ENCODE measurements at places on chromosomes 6 and 20. TPM values are rescaled to one million over a fixed set of nuclear protein-coding genes. Genes with fewer than 3 reads are reported as not detected.

GRCh38 chr20:5928836-5929715 lies 21.3 kb downstream of the TRMT6 start:
- no peak overlapping the region for H3K27ac ChIP-seq
- no peak for DNase-seq
- H3K27me3 ChIP-seq = peaks cover 3% of the 10 kb centered on the region

- no peak for DNase-seq
- no peak overlapping the region for H3K4me3 ChIP-seq
- H3K27me3 ChIP-seq = no peaks in the 10 kb centered on the region
- no peaks in the 10 kb centered on the region for H3K4me1 ChIP-seq
- H3K36me3 ChIP-seq = no peaks in the 10 kb centered on the region
- H3K27ac ChIP-seq = no peak overlapping the region
Observed at GRCh38 chr6:139117734-139118133, 17.1 kb upstream of the HECA start.

GRCh38 chr6:87182321-87182720 lies 27.0 kb downstream of the ZNF292 start:
- no peaks in the 10 kb centered on the region for H3K27me3 ChIP-seq
- no peak for DNase-seq
- H3K36me3 ChIP-seq = no peaks in the 10 kb centered on the region
- peaks cover 7% of the 10 kb centered on the region for H3K4me1 ChIP-seq

GRCh38 chr6:30795549-30796293 lies 51.4 kb upstream of the IER3 start:
- no peaks in the 10 kb centered on the region for H3K27me3 ChIP-seq
- H3K36me3 ChIP-seq = no peaks in the 10 kb centered on the region
- DNase-seq = no peak
- no peak overlapping the region for H3K4me3 ChIP-seq
- H3K4me1 ChIP-seq = peaks cover 4% of the 10 kb centered on the region

GRCh38 chr6:129586815-129587214 lies 123.2 kb downstream of the ARHGAP18 start:
- DNase-seq = no peak
- no peak overlapping the region for H3K4me3 ChIP-seq
- H3K27me3 ChIP-seq = no peaks in the 10 kb centered on the region
- no peaks in the 10 kb centered on the region for H3K4me1 ChIP-seq

Gene ABHD16B
- not detected for total RNA-seq

- H3K36me3 ChIP-seq = peaks cover 20% of the 10 kb centered on the region
- H3K27ac ChIP-seq = no peak overlapping the region
- no peaks in the 10 kb centered on the region for H3K27me3 ChIP-seq
- peaks cover 37% of the 10 kb centered on the region for H3K4me1 ChIP-seq
- no peak for DNase-seq
Observed at GRCh38 chr6:118523216-118523615, 24.9 kb upstream of the PLN start.

Gene TCEA2
- total RNA-seq = 38.9 TPM

Gene LY6G6C
- total RNA-seq = not detected

GRCh38 chr6:44339763-44340625 lies 2.5 kb upstream of the SPATS1 start:
- H3K27me3 ChIP-seq = peaks cover 31% of the 10 kb centered on the region
- no peak for DNase-seq
- no peak overlapping the region for H3K27ac ChIP-seq
- H3K4me1 ChIP-seq = peaks cover 11% of the 10 kb centered on the region

GRCh38 chr6:11146117-11146826 lies 34.7 kb upstream of the ERVFRD-1 start:
- H3K27ac ChIP-seq = no peak overlapping the region
- no peaks in the 10 kb centered on the region for H3K4me1 ChIP-seq
- H3K36me3 ChIP-seq = no peaks in the 10 kb centered on the region
- no peak for DNase-seq
- no peaks in the 10 kb centered on the region for H3K27me3 ChIP-seq

DNA sequence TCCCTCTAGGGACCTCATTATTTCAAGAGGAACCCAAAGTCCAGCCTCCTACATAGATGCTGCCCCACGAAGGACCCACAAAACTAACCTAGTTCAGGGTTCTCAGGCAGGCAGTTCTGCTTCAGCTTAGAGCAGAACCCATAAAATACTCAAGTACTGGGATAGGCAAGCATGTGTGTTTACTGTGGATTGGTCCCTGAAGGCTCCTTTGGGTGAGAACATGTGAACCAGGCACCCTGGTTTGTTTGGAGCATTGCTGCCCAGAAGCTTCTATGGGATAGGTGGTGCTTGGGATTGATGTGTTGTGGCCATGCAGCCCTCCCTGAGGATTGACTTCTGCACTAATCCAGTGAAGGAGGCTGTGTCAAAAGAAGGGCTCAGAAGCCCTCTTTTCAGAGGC lies 14.9 kb upstream of the EFHC1 start:
- no peak overlapping the region for H3K4me3 ChIP-seq
- DNase-seq = no peak
- H3K27me3 ChIP-seq = no peaks in the 10 kb centered on the region

GRCh38 chr6:128111096-128111495 lies 210.2 kb upstream of the THEMIS start:
- H3K27me3 ChIP-seq = no peaks in the 10 kb centered on the region
- DNase-seq = no peak
- H3K4me3 ChIP-seq = no peak overlapping the region

DNA sequence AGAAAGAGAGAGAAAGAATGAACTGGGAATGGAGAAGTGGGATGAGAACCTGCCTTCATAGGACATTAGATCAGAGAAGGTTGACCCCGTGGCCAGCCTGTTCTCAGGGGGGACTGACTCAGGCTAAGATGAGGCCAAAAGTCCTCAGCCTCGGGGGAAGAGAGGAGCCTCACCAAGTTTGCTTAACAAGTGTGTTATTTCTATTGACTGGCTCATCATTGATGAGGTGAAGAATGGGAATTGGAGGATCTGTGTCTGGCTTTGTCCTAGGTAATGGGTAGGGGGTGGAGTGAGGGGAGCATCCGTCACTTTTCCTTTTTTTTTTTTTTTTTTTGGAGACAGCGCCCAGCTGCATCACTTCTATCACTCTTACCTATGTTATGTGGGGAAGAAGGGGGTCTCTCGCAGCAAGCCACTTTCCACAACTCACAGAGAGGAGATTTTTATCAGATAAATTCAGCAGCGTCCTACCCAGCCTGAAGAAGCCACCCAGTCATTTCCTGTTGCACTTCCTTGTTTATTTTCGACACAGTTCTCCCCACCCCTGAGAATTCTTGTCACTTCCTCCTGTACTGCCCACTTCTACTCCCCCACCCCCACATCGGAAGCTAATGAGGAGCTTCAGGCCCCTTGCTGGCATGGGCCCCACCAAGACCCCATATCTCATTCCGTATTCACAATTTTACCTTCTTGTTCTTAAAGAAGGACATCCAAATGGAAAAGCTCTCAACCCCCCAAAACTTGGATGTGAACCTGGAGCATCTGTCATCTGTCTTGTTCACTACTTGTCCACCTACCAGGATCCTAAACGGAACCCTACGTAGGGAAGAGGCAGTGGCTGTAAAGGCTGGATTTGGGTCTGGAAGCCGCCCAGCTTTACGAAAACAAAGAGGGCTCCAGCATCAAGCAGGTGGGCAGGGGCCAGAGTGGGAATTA lies 2.8 kb upstream of the RNASET2 start:
- DNase-seq = no peak
- H3K36me3 ChIP-seq = no peaks in the 10 kb centered on the region
- peak overlapping the region; percentile 68 for H3K27ac ChIP-seq

GRCh38 chr6:14792118-14792955 lies 453.5 kb upstream of the JARID2 start:
- H3K27ac ChIP-seq = no peak overlapping the region
- H3K27me3 ChIP-seq = no peaks in the 10 kb centered on the region
- H3K4me1 ChIP-seq = no peaks in the 10 kb centered on the region
- no peaks in the 10 kb centered on the region for H3K36me3 ChIP-seq
- no peak for DNase-seq

Gene FUT9
- total RNA-seq = not detected

Gene NOX3
- not detected for total RNA-seq

- H3K27ac ChIP-seq = no peak overlapping the region
- H3K27me3 ChIP-seq = peaks cover 11% of the 10 kb centered on the region
- DNase-seq = no peak
- no peak overlapping the region for H3K4me3 ChIP-seq
- H3K36me3 ChIP-seq = no peaks in the 10 kb centered on the region
- H3K4me1 ChIP-seq = peaks cover 17% of the 10 kb centered on the region
Observed at GRCh38 chr20:16007164-16007563, 566.1 kb downstream of the KIF16B start.

Gene GINM1
- 52.0 TPM for total RNA-seq

Gene RCAN2
- total RNA-seq = 312 TPM

GRCh38 chr6:137709424-137710236 lies 157.4 kb upstream of the TNFAIP3 start:
- H3K4me3 ChIP-seq = no peak overlapping the region
- H3K36me3 ChIP-seq = no peaks in the 10 kb centered on the region
- DNase-seq = no peak

Gene MOG
- 14.7 TPM for total RNA-seq

Gene HFE
- 3.4 TPM for total RNA-seq

Gene BMP6
- 5.2 TPM for total RNA-seq

Gene RGS17
- total RNA-seq = 0.16 TPM

GRCh38 chr6:109434456-109434855 lies 6.0 kb downstream of the PPIL6 start:
- peaks cover 10% of the 10 kb centered on the region for H3K4me1 ChIP-seq
- no peak overlapping the region for H3K27ac ChIP-seq
- DNase-seq = no peak
- no peak overlapping the region for H3K4me3 ChIP-seq
- H3K27me3 ChIP-seq = no peaks in the 10 kb centered on the region

Gene TFAP2C
- total RNA-seq = 0.19 TPM

Gene RAB32
- 7.2 TPM for total RNA-seq
